ENCODE measurements at places on chromosomes 1 and 21.

- DNase-seq = no peak
These were observed 28.3 kb downstream of the TTC3 start for GRCh38 chr21:37101384-37101783.

DNA sequence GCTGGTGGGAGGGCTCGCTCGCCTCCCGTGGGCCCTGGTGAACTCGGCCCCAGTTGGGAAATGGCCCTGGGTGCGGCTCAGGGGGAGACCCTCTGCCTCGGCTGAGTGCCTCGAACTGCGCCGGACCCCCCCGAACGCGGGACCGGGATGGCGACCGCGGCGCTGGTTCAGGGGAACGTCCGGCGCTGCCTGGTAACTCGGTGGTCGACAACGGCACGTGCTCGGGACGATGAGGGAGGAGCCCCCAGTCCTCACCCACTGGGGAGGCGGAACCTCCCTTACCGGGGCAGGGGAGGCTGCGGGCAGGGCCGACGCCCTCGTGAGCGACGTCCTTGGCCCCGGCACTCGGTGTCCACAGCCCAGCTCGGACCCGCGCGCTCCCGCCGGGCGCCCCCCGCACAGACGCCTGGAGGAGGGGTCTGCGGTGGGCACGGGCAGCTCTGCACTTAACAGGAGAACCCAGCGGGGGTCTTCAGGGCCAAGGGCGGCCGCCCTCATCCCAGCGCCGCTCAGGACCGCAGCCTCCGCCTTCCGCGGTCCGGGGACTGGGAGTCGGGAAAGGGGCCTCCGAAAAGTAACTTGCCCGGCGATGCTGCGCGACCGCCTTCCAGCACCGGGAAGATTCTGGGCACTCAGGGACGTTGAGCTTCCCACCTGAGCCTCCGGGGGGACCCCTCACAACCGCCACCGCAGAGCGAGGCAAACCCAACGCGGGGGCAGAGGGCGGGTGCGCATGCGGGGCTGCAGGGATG lies 1.7 kb downstream of the HES4 start:
- no peak for DNase-seq

- no peak for DNase-seq
These were observed 805.9 kb upstream of the ADAMTS5 start for GRCh38 chr21:27772816-27773215.

GRCh38 chr1:113811156-113811887 lies 954 bp downstream of the RSBN1 start:
- no peak for DNase-seq

- no peak for DNase-seq
These were observed 67.3 kb downstream of the SLC9A1 start for GRCh38 chr1:27087371-27088220.

GRCh38 chr1:238789916-238790667 lies 596.3 kb upstream of the CHRM3 start:
- DNase-seq = no peak

GRCh38 chr21:34926803-34927467 lies 122.2 kb downstream of the RUNX1 start:
- DNase-seq = peak; percentile 49

- peak; percentile 22 for DNase-seq
These were observed 25.9 kb downstream of the PCNX2 start for GRCh38 chr1:233269656-233270055.

DNA sequence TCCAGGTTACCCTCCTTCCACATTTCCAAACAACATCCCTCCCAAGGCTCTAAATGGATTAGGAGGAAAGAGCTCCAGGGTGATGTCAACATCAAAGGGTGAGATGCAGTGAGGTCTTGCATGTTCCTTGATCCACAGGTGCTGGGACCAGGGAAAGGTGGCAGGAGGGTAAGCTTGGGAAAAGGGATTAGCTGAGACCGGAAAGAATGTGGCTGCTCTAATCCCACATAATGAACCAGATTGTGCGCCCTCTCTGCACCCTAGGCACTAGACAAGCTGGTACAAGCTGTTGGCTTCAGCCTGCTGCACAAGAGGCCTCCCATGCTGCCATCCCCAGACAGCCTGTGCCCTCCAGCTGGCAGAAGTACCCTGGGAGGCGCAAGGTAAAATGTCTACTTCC lies 34.9 kb downstream of the PLXNA2 start:
- no peak for DNase-seq

DNA sequence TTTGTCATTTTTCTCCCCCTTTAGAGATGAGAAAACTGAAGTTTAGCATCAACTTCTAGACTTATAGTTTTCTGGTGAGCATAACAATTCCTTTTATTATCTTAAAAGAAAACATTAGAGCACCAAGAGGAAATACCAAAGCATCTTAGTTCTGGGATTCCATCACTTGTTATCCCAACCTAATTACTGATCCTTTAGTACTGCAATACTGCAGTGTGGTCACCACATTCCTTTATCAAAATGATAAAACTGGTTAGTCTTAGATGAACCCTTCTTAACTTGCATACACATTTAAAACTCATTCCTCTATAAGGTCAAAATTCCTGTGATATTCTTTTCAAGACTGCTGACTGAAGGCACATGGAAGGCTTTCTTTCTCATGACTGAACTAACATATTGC lies 23.1 kb downstream of the SOD1 start:
- DNase-seq = no peak

- peak; percentile 29 for DNase-seq
These were observed 6.6 kb upstream of the SMIM12 start for GRCh38 chr1:34865981-34866761.

DNA sequence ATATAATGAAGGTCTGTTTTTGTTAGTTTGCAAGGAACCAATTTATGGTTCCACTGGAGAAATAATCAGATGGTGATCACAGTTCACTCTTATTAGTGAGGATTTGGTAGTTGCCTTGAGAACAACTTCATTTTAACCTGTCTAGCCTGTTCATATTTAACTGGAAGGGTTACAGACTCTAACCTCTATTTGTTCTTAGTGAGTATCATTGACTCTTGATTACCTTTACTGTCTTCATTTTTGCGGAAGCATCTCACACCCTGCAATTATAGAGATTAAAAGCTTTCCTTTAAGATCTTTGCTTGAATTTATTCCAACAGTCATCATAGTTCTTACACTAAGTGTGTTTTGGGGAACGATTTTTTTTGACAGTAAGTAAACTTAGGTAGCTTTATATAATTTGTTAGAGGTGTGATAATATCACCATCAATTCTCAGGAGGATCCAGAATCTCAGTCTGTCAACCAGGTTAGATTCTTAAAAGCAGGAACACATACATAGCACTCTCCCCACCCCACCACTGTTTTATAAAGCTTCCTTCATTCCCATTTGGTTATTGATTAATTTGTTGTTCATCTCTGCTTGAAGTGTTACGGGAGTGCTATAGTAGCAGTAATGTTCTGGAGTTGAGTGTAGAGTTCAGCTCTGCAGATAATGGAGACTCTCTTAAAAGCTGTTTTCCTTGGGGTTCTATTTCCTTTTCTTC lies 30.1 kb downstream of the B3GALT2 start:
- no peak for DNase-seq

GRCh38 chr1:111463029-111463683 lies 10.6 kb upstream of the C1orf162 start:
- peak; percentile 91 for DNase-seq

DNA sequence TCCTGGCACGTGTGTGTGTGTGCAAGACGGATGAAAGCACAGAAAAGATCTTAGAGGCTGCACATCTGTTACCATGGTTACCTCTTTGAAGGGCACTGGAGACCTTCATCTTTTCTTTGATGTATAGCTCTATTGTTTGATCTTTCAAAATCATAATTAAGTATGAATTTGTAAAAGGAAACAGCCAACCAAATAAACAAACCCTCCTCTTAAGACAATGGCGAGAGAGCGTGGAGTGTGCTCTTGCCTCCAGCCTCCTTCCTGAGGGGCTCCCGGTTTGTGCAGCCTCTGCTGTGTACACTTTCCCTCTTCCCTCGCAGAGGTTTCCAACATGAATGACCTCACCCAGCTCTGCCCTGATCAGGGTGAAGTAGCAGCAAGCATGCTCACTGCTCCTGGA lies 27.9 kb downstream of the CACNA1S start:
- no peak for DNase-seq

DNA sequence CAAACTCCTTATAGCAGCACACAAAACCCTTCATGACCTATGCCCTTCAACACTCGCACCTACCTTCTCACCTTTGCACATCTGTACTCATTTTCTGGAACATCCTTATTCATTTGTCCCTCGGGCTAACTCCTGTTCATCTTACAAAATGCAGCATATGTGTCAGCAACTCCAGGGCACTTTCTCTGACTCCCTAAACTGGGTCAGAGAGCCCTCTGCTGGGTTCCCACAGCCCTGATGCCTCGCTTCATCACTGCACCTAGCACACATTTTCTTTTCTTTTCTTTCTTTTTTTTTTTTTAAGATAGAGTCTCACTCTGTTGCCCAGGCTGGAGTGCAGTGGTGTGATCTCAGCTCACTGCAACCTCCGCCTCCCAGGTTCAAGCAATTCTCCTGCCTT lies 54.0 kb downstream of the RAB3B start:
- DNase-seq = no peak

DNA sequence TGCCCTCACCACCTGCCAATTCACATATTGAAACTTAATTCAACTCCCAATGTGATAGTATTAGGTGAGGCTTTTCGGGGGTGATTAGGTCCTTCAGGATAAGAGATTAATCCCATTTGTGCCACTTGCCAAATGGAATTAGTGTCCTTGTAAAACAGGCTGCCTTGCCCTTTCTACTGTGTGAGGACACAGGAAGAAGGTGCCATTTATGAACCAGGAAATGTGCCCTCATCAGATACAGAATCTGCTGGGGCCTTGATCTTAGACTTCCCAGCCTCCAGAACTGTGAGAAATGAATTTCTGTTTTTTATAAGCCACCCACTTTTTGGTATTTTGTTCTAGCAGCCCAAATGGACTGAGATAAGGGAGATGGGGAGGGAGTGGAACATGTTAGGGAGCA lies 39.1 kb upstream of the AGL start:
- no peak for DNase-seq

- no peak for DNase-seq
These were observed 28.4 kb upstream of the TMEM52 start for GRCh38 chr1:1947493-1947892.

DNA sequence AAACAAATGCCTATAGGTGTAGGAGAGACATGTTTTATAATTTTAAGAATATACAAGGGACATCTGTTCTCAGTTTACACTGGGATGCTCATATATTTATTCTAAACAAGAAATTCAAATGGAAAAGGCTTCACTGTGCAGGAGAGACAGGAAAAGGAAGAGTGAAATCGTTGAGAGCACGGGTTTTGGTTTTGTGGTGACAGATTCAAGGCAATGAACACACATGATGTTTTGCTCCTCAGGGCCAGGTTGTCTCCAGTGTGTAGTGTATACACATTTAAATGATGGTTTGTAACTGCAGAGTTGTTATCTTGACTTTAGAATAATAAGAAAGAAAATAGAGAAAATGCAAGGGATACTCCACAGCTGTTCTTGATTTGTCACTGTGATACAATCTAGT lies 73.7 kb downstream of the S1PR1 start:
- DNase-seq = no peak

DNA sequence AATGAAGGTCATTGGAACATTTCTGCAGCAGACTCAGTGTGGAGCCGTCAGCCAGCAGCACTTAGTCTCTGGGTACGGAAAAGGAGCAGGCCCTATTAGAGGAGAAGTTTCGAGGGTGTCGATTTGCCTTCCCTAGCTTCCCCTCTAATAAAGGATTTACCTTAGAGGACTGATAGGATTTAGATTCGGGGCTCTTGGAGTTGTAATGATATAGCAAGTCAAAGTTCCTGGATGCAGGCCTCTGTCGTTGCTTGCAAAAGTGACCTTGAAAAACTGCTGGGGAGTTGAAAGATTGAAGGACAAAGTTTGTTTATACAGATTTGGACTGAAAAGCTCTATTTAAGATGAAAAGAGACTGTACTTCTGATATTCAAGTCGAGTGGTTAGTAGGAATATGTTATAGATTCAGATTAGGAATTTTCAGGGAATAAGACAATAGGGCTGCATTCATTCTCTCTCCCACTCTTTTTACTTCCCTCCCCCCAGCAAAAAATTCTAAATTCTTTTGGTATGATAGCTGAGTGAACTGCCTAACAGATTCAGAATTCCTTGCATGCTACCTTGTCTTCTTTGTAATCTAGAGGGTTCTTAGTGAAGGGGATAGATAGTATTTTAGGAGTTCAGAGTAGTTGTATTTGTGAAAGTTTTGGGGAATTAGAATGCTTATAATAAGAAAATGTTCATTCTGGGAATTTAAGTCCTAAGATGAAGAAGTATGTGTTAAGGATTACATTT lies 19.2 kb downstream of the NFYC start:
- DNase-seq = no peak

DNA sequence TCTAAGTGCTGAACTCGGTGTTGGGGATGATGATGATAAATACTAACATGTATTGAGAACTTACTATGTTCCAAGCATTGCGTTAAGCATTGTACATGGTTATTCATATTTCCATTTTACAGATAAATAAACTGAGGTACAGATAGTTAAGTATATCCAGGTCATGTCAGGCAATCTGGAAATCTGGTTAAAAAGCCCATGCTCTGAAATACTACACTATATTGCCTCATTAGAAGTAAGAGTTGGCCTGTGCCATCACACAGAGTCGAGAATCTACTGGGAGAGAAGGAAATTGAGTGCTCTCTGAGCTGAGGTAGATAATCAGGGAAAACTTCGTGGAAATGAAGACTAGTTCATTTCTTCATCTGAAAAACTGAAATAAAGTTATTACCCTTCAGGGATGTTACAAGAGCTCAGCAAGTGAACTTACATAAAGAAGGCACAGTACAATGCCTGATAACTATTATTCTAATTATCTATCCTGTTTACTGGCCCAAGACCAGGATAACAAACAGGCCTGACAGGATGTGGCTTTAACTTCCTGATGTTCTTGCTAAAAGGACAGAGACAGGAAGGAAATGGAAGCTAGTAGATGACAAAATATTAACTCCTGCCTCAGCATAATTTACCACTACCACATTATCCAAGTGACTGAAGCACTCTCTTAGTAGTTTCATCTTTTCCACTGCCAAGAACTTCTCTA lies 85.6 kb downstream of the EPS15 start:
- no peak for DNase-seq

DNA sequence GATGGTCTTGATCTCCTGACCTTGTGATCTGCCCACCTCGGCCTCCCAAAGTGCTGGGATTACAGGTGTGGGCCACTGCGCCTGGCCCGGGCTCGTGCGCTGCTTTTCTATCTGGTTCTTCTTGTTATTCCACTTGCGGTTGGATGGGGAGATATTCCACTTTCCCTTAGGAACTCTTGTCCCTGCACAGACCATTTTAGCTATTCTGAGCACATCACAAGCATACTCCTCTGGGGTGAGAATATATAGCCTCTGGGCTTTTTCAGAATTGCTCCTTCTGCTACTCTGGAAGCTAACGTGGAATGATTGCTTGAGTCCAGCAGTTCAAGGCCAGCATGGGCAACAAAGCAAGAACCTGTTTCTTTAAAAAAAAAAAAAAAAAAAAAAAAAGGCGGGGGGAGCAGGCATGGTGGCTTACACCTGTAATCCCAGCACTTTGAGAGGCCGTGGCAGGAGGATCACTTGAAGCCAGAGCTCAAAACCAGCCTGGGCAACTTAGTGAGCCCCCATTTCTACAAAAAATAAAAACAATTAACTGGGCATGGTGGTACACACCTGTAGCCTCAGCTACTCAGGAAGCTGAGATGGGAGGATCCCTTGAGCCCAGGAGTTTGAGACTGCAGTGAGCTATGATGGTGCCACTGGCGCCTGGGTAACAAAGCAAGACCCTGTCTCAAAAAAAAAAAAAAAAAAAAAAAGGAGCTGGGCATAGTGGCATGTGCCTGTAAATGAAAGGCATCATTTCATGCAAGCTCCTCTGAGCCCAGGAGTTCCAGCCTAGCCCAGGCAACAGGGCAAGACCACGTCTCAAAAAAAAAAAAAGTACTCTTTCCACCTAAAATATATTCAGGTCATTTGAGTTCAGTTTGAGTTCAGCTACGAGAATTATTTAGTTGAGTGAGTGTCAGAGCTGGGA lies 11.8 kb upstream of the PGD start:
- DNase-seq = no peak

Data from RCC 7860 (cell line).